ENCODE measurements at places on chromosomes 2 and 18.

DNA sequence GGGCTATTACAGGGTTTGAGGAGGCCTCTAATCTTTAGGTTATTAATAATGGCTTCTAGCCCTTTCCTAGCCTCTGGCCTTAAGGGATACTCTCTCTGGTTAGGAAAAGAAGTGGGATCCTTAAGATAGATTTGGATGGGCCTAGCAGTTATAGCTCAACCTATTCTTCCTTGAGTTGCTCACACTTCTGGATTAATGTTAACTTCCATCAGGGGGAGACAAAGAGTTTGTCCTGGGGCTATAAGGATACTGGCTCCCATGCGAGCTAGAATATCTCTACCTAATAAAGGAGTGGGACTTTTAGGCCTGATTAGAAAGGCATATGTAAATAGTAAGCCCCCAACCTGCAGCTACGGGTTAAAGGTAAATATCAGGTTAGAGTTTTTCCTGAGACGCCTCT, 14.3 kb upstream of the PTH2R start:
- no peak for DNase-seq

DNA sequence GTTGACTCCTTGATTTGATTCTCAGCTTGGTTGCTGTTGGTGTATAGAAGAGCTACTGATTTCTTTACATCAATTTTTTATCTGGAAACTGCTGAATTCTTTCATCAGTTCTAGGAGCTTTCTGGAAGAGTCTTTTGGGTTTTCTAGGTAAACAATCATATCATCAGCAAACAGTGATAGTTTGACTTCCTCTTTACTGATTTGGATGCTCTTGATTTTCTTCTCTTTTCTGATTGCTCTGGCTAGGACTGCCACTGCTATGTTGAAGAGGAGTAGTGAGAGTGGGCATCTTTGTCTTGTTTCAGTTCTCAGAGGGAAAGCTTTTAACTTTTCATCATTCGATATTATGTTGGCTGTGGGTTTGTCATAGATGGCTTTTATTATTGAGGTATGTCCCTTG, 140.5 kb downstream of the ZNF236 start:
- no peak for DNase-seq

DNA sequence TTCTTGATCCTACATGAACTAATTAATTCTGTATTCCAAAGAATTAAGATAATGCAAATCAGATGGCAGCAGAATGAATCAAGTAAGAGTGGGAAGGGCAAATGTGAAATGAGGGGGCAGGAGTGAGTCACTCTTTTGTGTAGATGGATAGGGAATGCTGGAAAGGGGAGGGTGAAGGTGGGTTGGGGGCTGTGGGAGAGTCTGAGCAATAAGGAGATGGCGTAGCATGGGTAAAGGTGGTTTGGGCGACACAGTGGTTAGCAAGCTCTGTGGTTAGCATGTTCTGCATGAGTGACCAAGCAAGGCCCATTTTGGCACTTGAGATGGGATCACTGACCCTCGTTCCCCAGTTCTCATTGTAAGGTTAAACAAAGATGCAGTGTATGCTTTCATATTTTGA, 20.4 kb downstream of the GPD2 start:
- DNase-seq = no peak

DNA sequence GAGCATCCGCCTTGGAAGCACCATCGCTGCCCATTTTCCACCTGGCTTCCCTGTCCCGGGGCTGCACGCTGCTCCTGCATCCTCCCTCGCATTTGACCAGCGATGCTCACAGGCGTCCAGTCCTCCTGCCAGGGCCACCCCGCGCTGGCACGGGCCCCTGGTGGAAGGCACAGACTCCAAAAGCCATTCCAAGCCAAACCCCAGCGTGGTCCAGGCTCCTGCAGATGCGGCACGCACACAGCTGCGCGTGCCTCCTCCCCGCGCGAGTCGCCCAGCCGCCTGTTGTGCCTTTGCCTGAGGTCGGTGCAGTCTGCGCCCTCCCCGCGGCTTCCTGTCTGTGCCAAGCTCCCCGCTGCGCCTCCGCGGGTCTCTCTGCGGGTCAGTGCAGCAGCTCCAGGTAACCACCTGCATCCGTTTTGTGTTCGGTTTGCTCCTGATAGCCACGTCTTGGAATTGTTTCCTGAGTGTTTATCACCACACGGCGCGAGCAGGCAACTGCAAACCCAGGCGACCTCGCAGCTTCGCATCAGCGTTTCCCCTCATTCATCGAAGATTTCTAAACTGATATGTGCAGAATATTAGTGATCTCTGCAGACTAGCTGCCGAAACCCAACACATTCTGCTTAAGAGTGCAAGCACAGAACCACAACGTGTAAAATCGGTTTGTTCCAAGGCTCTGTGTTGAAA, 65.2 kb upstream of the SALL3 start:
- DNase-seq = no peak

GRCh38 chr2:38592951-38593350, 9.8 kb downstream of the HNRNPLL start:
- no peak for DNase-seq

GRCh38 chr2:160372585-160372984, 121.0 kb downstream of the RBMS1 start:
- DNase-seq = no peak

GRCh38 chr2:151361674-151362370, 4.4 kb downstream of the TNFAIP6 start:
- no peak for DNase-seq

DNA sequence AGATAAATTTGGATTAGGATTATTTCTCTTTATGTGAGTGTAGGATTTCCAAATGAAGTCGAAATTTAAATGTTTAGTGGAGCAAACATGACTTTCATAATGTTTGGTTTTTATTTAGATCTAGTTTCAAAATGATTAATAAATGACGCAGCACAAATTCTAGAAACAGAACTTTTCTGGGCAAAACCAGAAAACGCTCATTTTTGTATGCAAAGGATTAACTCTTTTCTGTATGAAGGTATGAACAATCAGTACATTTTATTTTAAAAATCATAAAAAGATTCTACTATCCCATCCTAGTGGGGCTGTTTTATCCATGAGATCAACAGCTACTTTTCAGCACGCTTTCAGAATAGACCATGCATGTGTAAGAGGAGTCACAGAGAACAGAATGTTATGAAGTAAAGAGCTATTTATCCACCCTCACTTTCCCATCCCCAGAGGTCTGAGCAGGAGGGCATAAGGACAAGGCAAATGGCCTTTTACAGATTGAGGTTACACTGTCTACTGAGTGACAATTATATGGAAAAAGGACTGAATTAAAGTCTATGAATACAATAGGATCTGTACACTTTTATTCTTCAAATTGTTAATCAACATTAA, 270.8 kb downstream of the ZEB2 start:
- no peak for DNase-seq

GRCh38 chr2:152247337-152247695, 71.8 kb upstream of the STAM2 start:
- no peak for DNase-seq

DNA sequence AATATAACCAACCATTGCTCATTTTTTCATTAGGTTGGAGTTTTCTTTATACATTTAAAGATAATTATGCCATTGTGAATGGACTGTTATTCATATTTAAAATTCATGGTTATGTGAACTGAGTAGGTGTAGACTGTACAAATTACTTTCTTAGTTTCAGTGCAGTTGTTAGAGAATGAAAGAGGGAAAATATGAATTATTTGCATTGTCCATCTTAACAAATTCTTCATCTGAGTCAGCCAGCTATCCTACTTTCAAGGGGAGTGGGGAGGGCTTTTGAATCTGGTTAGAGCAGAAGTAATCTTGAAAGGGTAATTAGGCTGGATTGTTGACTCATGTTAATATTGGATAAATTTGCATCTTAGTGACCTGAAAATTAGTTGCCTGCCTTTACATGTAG, 212.0 kb downstream of the MCFD2 start:
- DNase-seq = no peak

GRCh38 chr2:8437949-8438400, 243.9 kb upstream of the ID2 start:
- no peak for DNase-seq

GRCh38 chr2:235934059-235934773, 234.0 kb downstream of the GBX2 start:
- DNase-seq = no peak

DNA sequence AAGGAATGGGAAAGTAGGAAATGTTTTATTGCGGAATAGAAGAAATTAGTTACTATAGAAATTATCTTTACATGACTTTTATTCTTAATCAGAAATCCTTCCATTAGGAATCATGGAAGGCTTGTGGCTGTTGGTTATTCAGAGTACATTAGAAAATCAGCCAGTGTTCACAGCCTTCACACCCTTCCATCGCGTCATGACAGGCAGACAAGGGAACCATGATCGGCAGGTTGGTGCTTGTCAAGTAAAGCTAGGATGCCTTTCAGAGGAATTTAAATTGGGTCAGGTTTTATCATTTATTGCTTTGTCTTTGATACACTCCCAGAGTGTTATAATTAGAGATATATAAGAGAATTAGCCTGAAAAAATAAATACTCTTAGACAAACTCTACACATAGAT, 400.6 kb downstream of the THSD7B start:
- no peak for DNase-seq
